CD4-positive, alpha-beta T cell (primary cell): ENCODE measurements at places on chromosomes 12 and 14.

- DNase-seq, result no peak
Measured at GRCh38 chr12:118094039-118094438, 9.8 kb downstream of the VSIG10 start.

- DNase-seq, result no peak
Measured at GRCh38 chr14:96486705-96487104, 15.5 kb upstream of the PAPOLA start.

- no peak for DNase-seq
Measured at GRCh38 chr12:130147875-130148596, 14.2 kb upstream of the FZD10 start.

GRCh38 chr14:105497671-105498429 lies 6.8 kb downstream of the TEDC1 start:
- no peak for DNase-seq

- no peak for DNase-seq
Measured at GRCh38 chr14:90487462-90487861, 90.6 kb downstream of the CALM1 start.

DNA sequence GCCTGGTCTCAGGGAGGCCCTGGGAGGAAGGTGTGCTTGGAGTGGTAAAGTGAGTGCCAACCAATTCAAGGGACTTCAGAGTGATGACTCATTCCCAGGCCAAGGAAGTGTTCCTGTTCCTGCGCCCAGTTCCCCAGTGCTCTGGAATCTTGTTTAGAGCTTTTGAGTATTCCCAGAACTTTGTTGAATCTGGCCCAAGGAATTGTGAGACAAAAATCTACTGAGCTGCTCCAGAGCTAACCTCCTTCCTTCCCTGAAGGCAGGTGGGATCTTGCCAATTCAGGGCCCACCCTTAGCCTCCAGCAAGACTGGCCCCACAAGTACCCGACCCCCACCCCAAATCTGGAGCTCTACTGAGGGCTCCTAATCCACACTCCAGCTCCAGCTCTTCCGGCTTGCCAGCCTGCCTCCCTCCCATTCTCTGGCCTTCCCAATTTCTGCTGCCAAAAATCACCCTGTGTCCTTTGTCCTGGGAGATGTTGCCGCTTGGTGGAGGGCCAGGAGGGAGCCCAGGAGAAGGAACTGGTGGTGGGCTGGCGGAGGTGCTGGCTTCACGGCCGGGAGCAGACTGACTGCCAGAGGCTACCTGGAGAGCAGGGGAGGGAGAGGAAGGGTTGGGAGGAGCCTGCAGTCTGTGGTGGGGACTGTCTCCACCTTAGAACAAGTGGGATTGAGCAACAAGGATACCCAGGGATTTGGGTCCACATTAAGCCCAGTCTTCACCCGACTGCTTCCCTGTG lies 2.0 kb upstream of the ATN1 start:
- DNase-seq, result no peak

- DNase-seq, result peak; percentile 57
Measured at GRCh38 chr14:94129111-94129757, at the start of gene IFI27L2. TSS of gene IFI27L2 (minus strand) at chr14:94129604. CDS start at chr14:94129564, 40 bp downstream.

- no peak for DNase-seq
Measured at GRCh38 chr12:7695566-7696197, at the start of gene GDF3. TSS of gene GDF3 (minus strand) at chr12:7695775. CDS start at chr12:7695728, 47 bp downstream.

DNA sequence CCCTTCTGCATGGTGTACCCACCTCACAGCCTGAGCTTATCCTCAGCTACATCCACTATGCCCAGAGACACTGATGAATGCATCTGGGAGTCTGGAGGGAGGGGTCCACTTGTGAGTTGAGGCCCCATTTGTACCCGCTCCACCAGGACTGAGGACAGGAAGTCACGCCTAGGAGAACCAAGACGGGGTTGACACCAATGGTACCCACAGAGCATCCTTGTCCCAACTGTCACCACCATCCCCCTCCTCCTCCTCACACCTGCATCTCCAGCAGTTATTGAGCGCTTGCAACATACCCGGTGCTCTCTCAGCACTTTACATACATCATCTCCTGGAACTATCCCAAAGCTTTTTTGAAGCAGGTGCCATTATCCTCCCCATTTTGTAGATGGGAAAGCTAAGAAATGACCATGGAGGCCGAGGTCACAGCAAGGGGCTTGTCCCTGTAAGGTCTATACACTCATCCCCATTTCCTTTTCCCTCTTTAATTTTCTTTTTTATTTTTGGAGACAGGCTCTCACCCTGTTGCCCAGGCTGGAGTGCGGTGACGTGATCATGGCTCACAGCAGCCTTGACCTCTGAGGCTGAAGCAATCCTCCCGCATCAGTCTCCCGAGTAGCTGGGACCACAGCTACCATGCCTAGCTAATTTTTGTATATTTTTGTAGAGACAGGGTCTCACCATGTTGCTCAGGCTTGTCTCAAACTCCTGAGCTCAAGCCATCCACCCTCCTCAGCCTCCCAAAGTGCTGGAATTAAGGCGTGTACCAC lies 31.7 kb downstream of the DGLUCY start:
- DNase-seq, result no peak

DNA sequence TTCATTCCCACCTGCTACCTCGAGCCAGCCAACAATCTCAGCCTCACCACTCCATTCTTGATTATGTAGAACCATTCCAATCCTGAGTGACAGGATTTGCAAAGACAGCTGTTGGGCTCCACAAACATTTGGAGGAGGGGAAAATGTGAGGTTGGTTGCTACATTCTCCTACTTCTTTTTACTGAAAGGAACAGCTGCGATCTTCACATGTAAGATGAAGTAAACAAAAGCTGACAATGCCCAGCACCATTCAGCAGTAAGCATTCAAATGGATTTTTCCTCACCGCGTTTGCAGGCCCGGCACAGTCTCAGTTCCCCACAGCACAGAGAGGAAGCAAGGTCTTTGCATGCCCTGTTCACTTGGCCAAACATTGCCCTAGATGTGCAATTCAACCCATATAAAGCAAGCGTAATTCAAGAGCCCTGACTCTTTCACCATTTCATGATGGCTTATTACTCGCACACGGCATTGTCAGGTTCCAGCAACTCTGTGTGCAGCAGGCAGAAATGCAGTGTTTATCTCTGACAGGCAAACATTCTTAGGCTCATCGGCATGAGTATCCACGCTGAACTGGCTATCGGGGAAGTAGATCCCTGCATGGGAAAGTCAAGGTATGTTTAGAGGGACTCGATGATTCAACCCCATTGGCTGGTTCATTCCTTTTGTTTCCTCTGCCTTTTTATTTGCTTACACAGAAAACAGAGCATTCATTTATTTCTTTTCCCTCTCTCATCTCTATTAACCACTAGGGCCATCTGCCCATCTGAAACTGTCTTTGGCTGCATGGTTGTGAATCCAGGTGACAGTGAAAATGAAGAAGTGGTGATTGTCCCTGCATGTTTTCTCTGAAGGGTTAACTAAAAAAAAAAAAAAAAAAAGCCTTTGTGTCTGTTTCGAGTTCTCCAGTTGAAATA lies 236.1 kb upstream of the PLEKHG7 start:
- DNase-seq, result no peak

DNA sequence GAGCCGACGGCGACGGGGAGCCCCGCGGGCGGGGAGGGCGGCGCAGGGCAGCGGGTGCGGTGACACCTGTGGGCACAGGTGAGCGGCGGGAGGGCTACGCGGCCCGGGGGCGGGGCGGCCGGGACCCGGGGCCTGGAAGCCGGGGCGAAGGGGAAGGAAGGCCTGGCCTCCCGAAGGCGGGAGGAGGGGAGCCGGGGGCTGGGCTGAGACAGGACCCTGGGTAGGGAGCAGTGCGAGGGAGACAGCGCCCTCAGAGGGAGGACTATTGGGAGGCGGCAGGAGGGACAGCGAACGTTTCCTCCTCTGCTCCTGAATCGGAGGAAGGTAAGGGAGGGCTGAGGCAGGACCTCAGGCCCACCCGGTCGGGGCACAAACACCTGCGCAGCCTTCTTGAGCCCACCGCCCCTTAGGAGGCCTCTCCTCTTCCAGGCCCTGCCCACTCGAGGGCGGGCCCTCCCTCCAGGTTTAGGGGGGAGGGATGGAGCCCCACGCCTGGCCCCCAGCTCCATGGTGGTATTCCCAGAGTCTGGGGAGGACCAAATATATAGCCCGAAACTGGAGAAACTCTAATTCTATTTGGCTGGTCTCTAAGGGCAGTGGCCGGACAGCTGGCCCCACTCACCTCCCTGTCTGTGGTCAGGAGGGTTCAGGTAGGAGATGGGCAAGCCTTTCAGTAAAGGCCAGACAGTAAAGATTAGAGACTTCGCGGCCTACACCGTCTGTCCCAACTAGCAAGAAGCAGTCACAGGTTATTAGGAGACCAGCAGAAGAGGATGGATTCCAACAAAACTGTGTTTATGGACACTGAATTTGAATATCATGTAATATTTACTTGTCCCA lies 509 bp downstream of the PLEKHG6 start:
- DNase-seq, result no peak

- DNase-seq, result no peak
Measured at GRCh38 chr12:34289431-34290380, 267.4 kb downstream of the ALG10 start.

DNA sequence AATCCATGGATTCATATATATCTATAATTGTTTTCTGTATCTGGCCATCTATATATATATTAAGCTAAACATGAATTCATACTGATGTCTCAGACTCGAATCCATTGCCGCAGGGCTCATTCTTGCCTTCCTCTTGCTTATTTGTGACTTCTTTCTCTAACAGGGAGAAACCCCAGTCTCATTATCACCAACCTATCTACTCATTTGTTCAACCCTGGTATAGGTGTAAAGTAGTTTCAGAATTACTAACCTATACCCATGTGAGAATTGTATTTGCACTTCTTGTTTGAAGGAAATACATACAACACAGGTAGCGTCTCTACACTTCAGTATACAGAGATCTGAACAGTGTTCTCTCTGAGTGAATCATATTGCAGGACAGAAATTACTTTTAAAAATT lies 77.7 kb downstream of the PTPN11 start:
- DNase-seq, result no peak

- no peak for DNase-seq
Measured at GRCh38 chr14:36525746-36526099, 5.7 kb upstream of the NKX2-1 start.

DNA sequence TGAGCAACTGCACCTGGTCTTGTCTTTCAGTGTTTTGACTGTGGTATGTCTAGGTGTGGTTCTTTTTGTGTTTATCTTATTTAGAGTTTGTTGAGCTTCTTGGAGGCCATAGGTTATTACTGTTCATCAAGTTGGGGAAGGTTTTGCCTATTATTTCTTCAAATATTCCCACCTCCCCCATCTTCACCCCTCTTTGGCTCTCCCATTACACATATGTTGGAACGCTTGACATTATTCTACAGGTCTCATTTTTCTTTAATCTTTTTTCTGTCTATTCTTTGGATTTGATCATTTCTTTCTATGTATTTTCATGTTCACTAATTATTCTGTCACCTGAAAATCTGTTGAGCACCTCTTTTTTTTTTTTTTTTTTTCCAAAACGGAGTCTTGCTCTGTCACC lies 16.2 kb downstream of the MAPKAPK5 start:
- DNase-seq, result no peak

DNA sequence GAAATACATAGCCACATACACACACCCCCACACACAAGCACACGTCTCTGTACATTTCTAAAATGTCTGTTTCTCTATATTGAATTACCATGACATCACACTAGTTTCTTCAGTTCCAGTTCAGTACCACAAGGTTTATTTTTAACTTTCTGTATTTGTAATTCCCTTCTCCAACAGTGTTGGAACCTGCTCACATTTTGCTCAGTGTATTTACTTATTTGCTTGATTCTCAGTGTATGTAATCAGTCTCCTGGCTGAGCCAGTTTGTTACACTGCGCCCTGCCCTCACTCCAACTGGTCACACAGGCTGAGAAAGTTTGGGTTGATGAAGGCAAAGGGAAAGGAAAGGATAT lies 67.1 kb downstream of the MON2 start:
- no peak for DNase-seq

GRCh38 chr14:75673345-75674035 lies 12.4 kb downstream of the TTLL5 start:
- no peak for DNase-seq

GRCh38 chr12:29039013-29039412 lies 110.1 kb upstream of the FAR2 start:
- no peak for DNase-seq

DNA sequence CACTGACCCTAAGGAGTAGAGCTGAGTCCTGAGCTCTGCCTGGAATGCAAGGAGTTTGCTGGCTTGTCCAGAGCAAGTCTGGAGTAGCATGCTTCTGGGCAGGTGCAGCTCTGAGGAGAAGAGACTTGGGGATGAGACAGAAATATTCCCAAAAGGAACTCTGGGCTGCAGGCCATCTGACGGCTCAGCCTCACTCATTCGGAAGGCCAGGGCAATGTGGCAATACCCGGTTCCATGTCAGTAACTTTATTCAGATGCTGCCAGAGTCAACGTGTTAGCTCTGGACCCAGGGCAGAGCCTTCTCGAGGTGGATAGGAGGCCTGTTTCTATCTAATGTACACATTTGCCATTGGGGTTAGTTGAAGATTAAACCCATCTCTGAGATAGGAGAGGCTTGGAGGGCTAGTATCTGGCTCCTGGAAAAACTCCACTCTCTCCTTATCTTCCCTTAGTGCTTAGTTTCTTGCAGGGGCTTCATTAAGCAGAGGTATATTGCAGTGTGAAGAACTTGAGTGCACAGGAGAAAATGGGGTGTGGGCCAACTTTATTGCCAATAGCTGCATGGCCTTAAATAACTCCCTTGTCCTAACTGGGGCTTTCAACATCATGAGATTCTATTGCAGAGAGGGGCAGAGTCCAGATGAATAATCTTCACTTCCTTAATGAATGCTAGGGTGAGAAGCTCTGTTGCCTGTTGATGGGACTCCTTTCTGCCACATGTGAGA lies 65.6 kb downstream of the NTF3 start:
- DNase-seq, result no peak

- DNase-seq, result no peak
Measured at GRCh38 chr12:25746131-25746530, 193.0 kb upstream of the LMNTD1 start.

DNA sequence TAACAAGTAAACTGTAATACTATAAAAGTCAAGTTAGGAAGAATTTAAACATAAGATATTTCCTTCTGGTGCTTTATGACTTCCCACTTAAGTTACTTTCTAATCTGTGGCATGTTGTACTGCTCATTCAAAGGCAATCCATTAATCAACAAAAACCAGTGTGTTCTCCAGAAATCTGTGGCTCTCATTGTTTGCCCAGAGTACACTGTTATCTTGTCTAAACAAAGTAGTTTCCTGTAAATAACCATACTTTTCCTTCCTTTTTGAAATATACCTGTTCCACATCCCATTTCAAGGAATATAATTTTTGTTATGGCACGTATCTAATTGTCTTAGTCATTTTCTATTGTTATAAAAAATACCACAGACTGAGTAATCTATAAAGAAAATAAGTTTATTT lies 184.1 kb downstream of the CCER1 start:
- no peak for DNase-seq

- DNase-seq, result no peak
Measured at GRCh38 chr14:47833011-47833410, 157.6 kb upstream of the MDGA2 start.

GRCh38 chr12:46349253-46349652 lies 23.3 kb downstream of the SLC38A2 start:
- no peak for DNase-seq

- no peak for DNase-seq
Measured at GRCh38 chr12:53868511-53868986, 70.1 kb upstream of the HOXC13 start.
